Spinal cord (tissue), 10 donors: ENCODE measurements at places on chromosomes 1 and 21. TPM values are rescaled to one million over a fixed set of nuclear protein-coding genes. Genes with fewer than 3 reads are reported as not detected.

FALEC gene
- 1.6 TPM for polyA plus RNA-seq

DNA sequence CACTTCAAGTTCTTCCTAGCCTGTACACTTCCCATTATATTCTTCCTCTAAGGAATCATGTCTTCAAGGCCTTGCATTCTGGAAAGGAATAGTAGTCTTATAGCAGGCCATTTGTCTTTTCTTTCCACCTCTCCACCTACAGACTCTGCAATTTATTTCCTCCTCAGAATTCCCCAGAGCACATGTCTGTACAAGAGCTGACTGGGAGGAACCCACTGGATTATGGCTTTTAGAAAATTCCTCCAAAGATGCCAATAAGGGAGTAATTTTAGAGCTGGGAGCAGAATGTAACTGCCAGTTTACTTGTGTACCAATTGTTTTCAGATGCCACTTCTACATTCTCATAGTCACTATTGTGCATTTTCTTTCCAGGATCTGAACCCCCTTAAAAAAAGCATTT is 3.4 kb upstream of the PSMG1 start:
- no peaks in the 10 kb centered on the region for H3K4me1 ChIP-seq
- no peak overlapping the region for H3K27ac ChIP-seq
- no peaks in the 10 kb centered on the region for H3K27me3 ChIP-seq
- no peak for DNase-seq
- no peaks in the 10 kb centered on the region for H3K36me3 ChIP-seq

- H3K27me3 ChIP-seq, result no peaks in the 10 kb centered on the region
- no peak overlapping the region for H3K4me3 ChIP-seq
- no peaks in the 10 kb centered on the region for H3K4me1 ChIP-seq
- H3K27ac ChIP-seq, result no peak overlapping the region
- H3K36me3 ChIP-seq, result peaks cover 24% of the 10 kb centered on the region
- no peak for DNase-seq
Observed at GRCh38 chr1:201851949-201852348, 23.0 kb downstream of the IPO9 start.

GRCh38 chr1:89698624-89699023 is 65.7 kb downstream of the LRRC8C start:
- no peak for DNase-seq
- no peaks in the 10 kb centered on the region for H3K36me3 ChIP-seq
- no peak overlapping the region for H3K27ac ChIP-seq
- no peaks in the 10 kb centered on the region for H3K27me3 ChIP-seq
- no peaks in the 10 kb centered on the region for H3K4me1 ChIP-seq

MTFR1L gene
- 132 TPM for polyA plus RNA-seq

DNA sequence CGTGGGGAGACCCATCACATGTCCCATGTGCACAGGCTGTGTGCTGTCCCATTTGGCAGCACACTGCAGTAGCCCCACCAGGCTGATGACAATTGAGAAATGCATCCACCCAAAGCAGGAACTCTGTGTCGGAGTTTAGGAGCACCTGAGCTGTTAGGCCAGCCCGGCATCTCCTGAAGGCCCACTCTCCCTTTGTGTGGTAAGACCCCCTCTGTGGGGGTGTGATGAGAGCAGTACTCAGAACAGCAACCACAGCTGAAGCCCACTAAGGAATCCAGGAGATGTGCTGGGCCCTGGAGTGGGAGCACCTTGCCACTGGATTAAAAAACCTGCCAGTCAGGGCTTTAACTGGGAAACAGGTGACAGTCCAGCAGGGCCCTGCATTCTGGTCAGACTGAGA is 37.2 kb downstream of the FCRL5 start:
- H3K4me1 ChIP-seq, result no peaks in the 10 kb centered on the region
- no peaks in the 10 kb centered on the region for H3K36me3 ChIP-seq
- no peak for DNase-seq
- H3K27me3 ChIP-seq, result no peaks in the 10 kb centered on the region

- H3K4me1 ChIP-seq, result no peaks in the 10 kb centered on the region
- no peak overlapping the region for H3K27ac ChIP-seq
- DNase-seq, result no peak
- no peaks in the 10 kb centered on the region for H3K36me3 ChIP-seq
- no peaks in the 10 kb centered on the region for H3K27me3 ChIP-seq
Observed at GRCh38 chr1:185257950-185258208, 59.2 kb downstream of the IVNS1ABP start.

ELF3 gene
- polyA plus RNA-seq, result 1.1 TPM

KCNK1 gene
- 11.0 TPM for polyA plus RNA-seq

GRCh38 chr1:192475970-192476369 is 99.6 kb upstream of the RGS1 start:
- no peak overlapping the region for H3K27ac ChIP-seq
- no peak overlapping the region for H3K4me3 ChIP-seq
- H3K4me1 ChIP-seq, result no peaks in the 10 kb centered on the region
- no peaks in the 10 kb centered on the region for H3K36me3 ChIP-seq
- no peaks in the 10 kb centered on the region for H3K27me3 ChIP-seq
- DNase-seq, result no peak

SPRR2D gene
- not detected for polyA plus RNA-seq

- no peak overlapping the region for H3K4me3 ChIP-seq
- peaks cover under 1% of the 10 kb centered on the region for H3K4me1 ChIP-seq
- H3K36me3 ChIP-seq, result no peaks in the 10 kb centered on the region
- DNase-seq, result no peak
Observed at GRCh38 chr21:46093668-46094400, 4.1 kb upstream of the COL6A2 start.
